CD4-positive, alpha-beta T cell treated with Interleukin-15 for 4 hours (primary cell): ENCODE measurements at places on chromosomes 2 and 18.

DNA sequence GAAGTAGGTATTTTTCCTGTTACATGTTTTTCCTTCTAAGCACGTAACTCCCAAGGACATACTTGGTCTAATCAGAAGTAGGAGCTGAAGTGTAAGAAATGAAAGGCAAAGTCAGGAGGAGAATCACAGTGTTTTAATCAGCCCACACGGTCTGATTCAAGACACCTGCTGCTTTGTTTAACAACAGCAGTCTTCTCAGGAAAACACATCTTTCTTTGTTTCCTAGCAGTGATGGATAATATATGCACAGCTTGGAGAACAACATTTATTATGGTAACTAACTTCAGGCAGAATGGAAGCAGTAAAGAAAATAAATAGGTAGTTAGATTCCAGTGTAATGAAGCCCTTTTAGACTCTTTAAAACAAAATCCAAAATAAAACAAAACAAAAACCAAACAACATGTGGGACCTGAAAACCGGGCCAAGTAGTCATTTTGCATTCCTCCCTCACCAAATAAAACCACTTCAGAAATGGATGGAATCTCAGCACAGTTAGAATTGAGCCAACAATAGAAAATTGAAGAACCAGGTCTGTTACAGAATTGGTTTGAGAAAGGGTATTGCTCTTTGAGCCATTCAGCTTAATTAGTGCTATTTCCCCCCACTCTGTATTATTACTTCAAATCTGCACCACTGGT, 61.1 kb upstream of the UGP2 start:
- DNase-seq = no peak

- no peak for DNase-seq
Measured at GRCh38 chr2:88808652-88809051, 117.2 kb downstream of the RPIA start.

DNA sequence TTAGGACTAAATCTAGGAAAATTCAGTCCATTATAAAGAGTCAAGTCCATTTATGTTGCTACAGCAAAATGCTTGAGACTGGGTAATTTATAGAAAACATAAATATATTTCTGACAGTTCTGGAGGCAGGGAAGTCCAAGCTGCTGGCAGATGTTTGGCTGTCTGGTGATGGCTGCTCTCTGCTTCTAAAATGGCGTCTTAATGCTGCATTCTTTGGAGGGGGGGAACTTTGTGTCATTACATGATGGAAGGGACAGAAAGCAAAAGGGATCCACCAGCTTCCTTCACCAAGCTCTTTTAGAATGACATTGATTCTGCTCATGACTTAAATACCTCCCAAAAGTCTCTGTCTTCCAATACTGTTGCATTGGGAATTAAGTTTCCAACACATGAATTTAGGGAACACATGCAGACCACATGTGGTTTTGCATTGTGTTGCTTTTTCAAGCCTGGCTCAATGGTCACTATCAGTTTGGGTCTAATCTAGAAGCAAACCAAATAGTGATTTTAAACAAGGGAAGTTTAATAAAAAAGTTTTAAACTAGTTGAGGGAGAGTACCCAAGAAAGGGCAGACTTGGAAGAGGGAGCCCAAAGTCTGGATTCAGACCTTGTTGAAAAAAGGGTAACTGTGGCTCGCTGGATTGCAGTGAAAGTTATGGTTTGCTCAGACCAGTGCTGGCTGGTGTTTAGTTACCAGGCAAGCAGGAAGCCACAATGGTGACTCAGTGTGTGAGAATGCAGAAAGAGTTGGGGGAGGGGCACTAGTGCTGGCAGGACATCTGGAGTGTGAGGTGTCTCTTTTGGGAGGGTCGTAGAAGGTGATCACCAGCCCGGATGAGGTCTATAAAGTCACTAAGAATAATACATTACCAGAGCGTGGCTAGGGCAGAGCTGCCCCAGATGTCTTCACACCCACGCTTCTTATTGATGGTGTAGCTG, 30.8 kb downstream of the C18orf54 start:
- no peak for DNase-seq

DNA sequence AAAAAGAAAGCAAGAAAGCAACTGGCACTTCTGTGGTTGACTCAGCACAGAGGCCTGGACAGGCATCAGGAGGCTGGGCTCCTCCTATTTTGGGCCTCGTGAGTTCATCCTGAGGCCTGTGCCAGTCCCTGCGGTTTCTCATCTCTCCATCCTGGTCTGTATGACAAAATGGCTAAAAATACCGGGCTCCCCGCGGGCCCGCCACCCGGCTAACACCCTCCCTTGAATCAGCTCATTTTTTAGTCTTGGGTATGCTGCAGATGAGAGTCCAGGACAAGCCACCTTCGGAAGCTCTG, 62.3 kb upstream of the YWHAQ start:
- DNase-seq = peak; percentile 36

DNA sequence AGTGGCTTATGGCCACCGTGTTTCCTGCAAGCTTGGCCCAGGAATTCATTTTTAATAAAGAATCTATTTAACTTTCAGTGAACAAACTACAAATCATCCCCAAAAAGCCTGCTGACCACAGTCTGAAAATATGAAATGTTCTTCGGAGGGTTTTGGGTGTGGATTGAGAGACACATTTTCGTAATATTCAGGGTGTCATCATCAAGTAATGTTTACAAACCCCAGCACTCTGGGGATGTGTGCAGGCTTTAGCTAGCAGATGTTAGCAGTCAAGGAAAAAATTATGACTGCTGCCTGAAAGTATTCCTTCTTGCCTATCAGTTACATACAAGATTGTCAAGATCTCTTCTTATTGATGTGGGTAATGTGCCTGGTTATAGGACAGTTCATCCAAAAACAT, 143.9 kb upstream of the FN1 start:
- no peak for DNase-seq

- DNase-seq = no peak
Measured at GRCh38 chr2:9282128-9283112, 75.8 kb downstream of the ASAP2 start.

GRCh38 chr2:234111523-234111922, 61.0 kb downstream of the SPP2 start:
- DNase-seq = no peak

- DNase-seq = peak; percentile 34
Measured at GRCh38 chr2:204019572-204020501, 83.3 kb downstream of the ICOS start.

- DNase-seq = peak; percentile 75
Measured at GRCh38 chr2:226802573-226802972, 3.0 kb upstream of the IRS1 start.

DNA sequence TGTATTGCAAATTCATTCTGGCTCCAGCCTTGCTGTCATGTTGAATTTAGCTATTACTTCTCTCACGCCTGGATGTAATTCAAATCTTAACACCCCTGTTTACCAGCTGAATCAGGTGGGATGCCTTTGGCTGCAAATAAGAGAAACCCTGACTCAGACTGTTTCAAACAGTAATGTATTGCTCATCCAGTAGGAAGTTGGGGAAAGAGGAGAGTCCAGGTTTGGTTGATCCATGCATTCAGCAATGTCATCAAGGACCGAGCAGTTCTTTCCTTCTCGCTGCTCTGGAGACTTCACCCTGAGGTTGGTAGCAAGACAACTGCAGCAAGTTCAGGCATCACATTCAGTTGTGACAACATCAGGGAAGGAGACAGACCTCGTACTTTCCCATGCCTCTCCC, 6.4 kb upstream of the DARS1 start:
- DNase-seq = no peak

DNA sequence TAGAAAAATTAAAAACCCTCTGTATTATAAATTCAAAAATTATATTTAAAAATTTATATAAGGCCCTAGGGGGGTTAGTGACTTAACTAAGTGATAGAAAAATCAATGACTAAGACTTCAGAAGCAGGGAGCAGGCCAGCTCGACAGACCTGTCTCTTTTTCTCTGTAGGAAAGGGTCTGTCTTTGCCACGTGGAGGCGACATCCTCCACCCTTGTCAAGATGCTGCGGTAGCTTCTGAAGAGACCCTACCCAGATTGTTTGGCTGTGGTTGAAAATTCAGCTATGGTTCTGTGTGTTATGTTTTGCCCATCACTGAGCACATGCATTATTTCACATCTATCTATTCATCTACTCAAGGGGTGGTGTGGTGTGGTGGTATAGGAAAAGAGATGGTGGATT, 8.2 kb upstream of the SLC4A3 start:
- DNase-seq = no peak

DNA sequence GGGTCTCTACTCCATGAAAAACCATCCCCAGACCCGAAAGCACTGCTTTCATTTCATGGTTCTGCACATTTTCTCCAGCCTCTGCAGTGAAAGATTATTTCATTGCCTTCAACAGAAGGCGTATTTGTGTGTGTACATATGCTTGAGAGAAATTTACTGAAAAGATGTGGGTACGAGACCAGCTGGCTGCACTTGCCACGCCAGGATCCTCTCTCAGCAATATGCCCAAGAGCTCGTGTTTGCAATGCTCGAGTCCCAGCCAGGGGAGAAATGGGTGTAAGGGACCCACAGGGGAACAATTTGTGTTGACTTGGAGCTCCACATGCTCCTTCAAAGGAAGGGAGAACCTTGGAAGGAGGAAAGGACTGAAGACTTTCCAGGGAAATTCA, 37.3 kb downstream of the TMEM177 start:
- DNase-seq = no peak

GRCh38 chr2:195392446-195393336, 264.3 kb upstream of the SLC39A10 start:
- no peak for DNase-seq

GRCh38 chr18:24014986-24015638, 558 bp downstream of the TTC39C start:
- DNase-seq = peak; percentile 39
